ENCODE measurements at places on chromosomes 4 and X.

DNA sequence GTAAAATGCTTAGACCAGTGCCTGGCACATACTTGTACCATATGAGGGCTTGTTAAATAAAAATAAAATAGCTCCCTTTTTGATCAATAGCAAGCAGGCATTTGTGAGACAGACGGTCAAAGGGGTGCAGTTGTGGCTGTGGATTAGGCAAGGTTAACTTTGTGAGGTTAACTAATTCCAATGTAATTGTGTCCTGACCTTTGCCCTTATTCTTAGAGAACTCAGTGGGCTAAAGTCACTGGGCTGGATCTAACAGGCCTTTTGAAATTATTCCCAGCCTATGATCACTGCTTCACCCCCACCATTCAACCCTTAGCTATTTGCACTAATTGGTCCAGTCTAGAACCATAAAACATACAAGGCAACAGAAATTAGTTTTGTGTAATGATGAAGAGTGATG, 166.4 kb downstream of the MID1 start:
- no peak for DNase-seq
- no peaks in the 10 kb centered on the region for H3K4me1 ChIP-seq
- H3K27me3 ChIP-seq: no peaks in the 10 kb centered on the region
- H3K27ac ChIP-seq: no peak overlapping the region
- H3K4me3 ChIP-seq: no peak overlapping the region

DNA sequence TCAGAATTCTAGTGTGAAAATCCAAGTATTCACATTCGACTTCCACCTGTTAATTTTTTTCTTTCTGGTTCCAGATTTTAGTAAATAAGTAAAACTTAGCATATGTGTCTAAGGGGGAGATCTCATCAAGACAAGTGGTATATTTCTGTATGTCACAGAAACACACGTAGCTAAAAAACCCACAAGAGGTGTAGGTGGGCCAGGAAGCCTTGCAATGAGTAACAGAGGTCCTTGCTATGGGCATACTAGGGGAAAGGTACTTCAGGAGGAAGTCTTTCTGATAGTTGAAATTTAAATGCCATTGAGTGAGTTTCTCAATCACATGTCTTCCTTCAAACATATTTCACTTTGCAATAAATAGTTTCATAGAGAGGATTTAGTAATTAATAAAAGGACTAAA, 315.8 kb downstream of the MID1IP1 start:
- DNase-seq: no peak
- no peak overlapping the region for H3K27ac ChIP-seq
- peaks cover 7% of the 10 kb centered on the region for H3K27me3 ChIP-seq
- H3K4me1 ChIP-seq: no peaks in the 10 kb centered on the region

DNA sequence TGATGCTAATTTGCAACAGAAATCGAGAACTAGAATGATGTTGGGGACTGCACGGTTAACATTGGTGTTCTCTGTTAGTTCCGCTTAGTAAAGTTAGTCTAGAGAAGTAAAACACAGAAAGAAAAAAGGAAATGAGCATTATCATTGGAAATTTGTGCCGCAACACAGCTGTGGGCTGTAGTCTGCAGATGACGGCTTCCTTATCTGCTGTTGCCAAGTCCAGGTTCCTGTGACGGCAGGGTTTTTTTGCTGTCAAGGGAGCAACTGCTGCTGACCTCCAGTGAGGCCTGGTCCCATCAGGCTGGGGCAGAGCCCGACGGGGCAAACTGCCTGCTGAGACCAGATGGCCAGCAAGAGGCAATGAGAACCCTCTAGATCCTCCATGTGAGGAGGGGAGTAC, 38.9 kb upstream of the PHEX start:
- peaks cover 21% of the 10 kb centered on the region for H3K4me1 ChIP-seq
- H3K4me3 ChIP-seq: no peak overlapping the region
- H3K27ac ChIP-seq: peak overlapping the region; percentile 95
- no peaks in the 10 kb centered on the region for H3K27me3 ChIP-seq

- H3K4me3 ChIP-seq: no peak overlapping the region
- H3K27me3 ChIP-seq: no peaks in the 10 kb centered on the region
- H3K4me1 ChIP-seq: no peaks in the 10 kb centered on the region
- no peak overlapping the region for H3K27ac ChIP-seq
- no peak for DNase-seq
Observed at GRCh38 chr4:33058998-33059397, 2338.8 kb downstream of the PCDH7 start.

DNA sequence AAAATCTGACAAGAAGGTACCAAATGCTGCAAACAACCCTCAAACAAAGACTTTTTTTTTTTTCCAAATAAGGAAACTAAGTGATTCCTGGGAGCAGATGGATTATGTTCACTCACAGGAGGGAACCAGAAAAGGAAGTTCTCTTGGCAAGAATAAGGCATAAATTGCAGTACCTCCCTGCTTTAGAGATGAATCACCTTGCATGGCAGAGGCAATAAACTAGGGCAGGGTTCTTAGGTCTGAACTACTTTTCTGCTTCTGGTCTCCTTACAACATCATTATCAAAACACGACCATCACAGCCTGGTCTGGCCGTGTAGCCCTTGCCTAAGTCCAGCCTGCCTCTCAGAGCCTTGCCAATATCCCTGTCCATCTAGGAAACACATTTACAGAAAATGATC, 6.3 kb downstream of the TMEM31 start:
- H3K27me3 ChIP-seq: no peaks in the 10 kb centered on the region
- no peak overlapping the region for H3K4me3 ChIP-seq
- H3K27ac ChIP-seq: no peak overlapping the region

DNA sequence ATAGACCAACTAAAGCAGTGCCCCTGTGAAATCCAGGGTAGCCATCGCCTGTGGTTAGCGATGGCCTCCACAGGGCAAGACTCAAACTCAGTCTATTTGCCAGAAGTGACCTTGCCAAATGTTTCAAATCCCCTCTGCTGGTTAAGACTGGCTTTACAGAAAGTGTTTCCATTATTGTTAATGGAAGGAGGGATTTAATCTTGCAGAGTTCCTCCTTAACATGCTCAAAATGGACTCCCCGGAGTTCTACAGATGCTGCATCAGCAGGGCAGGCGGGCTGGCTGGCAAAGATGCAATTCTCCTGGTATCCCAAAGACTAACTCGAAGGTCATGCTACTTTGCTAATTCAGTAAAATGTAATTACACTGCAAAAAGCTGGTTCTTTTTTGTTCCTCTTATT, 313.0 kb upstream of the SLC7A11 start:
- H3K27ac ChIP-seq: no peak overlapping the region
- DNase-seq: no peak
- H3K4me3 ChIP-seq: no peak overlapping the region
- no peaks in the 10 kb centered on the region for H3K27me3 ChIP-seq
- no peaks in the 10 kb centered on the region for H3K36me3 ChIP-seq
- H3K4me1 ChIP-seq: no peaks in the 10 kb centered on the region

DNA sequence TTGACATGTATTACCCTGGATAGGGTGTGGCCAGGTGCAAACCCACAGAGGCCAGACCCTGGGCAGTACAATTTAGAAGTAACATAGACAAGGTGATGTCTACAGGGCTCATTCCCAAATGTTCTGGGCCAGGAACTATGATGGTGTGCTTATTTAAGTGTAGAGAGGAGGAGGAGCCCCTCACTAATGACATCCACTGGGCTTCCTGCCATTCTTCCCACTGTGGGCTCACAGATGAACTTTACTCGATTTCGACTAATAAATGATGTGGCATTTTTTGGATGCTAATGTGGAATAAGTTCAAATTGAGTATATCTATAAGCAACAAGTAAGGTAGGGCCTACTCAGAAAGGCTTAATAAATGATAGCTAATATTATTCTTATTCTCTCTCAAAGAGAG, 280.9 kb upstream of the BOD1L1 start:
- no peak for DNase-seq
- H3K4me3 ChIP-seq: no peak overlapping the region
- no peaks in the 10 kb centered on the region for H3K27me3 ChIP-seq

GRCh38 chr4:6381571-6382123, 90.8 kb downstream of the PPP2R2C start:
- peaks cover 17% of the 10 kb centered on the region for H3K27me3 ChIP-seq
- no peaks in the 10 kb centered on the region for H3K36me3 ChIP-seq
- DNase-seq: no peak

GRCh38 chrX:793216-793770, 162.7 kb downstream of the SHOX start:
- H3K36me3 ChIP-seq: no peaks in the 10 kb centered on the region

DNA sequence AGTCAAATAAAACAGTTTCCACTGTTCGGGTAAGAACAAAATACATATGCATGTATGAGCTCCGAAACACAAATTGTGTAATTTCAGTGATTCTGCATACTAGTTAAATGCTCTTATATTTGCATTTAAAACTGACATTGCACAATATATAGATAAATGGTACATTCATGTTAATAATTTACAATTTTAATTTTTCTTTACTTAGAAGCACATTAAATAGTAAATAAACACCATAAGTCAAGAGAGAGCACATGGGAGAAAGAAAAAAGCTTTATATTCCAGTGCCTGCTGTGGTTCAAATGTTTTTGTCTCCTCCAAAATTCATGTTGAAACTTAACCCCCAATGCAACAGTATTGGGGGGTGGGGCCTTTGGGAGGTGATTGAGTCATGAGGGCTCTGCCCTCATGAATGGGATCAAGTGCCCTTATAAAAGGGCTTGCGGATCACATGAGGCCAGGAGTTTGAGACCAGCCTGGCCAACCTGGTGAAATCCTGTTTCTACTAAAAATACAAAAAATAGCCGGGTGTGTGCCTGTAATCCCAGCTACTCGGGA, 322.9 kb downstream of the BCOR start:
- no peak for DNase-seq
- H3K4me1 ChIP-seq: peaks cover 3% of the 10 kb centered on the region
- H3K27ac ChIP-seq: no peak overlapping the region
- H3K4me3 ChIP-seq: no peak overlapping the region
- H3K36me3 ChIP-seq: no peaks in the 10 kb centered on the region

DNA sequence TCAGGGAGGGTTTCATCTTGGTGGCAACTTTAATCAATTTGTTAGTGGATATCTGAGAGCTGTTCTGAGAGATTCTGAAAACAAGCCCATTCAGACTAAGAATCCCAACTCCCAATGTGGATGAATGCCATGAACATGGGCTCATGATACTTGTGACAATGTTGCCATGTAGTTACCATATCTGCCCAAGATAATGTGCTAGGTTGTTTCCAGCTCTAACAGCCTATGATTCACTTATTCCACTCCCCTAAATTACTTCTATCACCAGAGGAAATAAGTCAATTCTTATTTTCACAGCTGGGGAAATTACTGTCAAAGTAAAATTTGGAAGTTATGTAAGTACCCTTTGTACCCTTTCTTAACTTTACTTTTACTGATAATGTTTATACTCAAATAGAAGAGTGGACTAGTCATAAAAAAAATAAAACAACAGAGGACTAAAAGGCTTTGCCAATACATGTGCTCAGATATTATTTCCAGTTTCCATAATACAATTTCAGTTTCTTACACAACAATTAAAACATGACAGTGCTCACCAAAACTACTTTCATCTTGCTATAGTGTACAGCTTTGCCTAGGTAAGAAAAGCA, 1101.7 kb upstream of the INTU start:
- no peak overlapping the region for H3K27ac ChIP-seq
- H3K4me3 ChIP-seq: no peak overlapping the region
- H3K27me3 ChIP-seq: no peaks in the 10 kb centered on the region

GRCh38 chrX:43586830-43587229, 69.3 kb upstream of the MAOA start:
- no peak overlapping the region for H3K27ac ChIP-seq
- peaks cover 2% of the 10 kb centered on the region for H3K27me3 ChIP-seq
- peaks cover 3% of the 10 kb centered on the region for H3K36me3 ChIP-seq
- no peaks in the 10 kb centered on the region for H3K4me1 ChIP-seq

- no peaks in the 10 kb centered on the region for H3K36me3 ChIP-seq
- DNase-seq: peak; percentile 13
- peaks cover 21% of the 10 kb centered on the region for H3K27me3 ChIP-seq
- peak within 1 kb of the TSS; percentile 84 for H3K4me3 ChIP-seq
- H3K27ac ChIP-seq: no peak within 1 kb of the TSS
Observed at GRCh38 chr4:174522183-174523024, at the start of gene HPGD. HPGD (minus strand) TSS chr4:174522488; CDS start chr4:174522451, 37 bp downstream.

DNA sequence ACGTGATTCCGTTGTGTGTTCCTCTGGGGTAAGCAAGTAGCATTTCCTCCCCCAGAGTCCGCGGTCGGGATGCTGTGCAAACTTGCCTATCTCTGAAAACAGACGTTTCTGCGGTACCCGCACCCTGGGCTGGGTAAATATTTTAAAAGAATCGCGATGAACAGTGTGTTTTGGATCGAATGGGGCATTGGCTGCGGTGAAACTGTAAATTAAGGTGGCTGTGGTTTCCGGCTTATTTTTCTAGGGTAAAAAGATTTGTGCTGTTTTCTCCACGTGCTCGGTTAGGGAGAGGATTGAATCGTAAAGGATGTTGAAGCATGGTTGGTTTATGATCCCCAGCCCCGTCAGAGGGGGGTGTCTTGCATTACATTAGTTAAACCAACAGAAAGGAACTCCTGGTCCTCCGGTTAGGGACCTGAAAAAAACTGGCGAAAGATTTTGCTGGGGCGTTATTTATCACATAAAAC, 1.2 kb downstream of the HHIP start:
- no peaks in the 10 kb centered on the region for H3K36me3 ChIP-seq
- peaks cover 22% of the 10 kb centered on the region for H3K27me3 ChIP-seq
- H3K27ac ChIP-seq: no peak overlapping the region

- H3K27ac ChIP-seq: no peak overlapping the region
- DNase-seq: no peak
- no peaks in the 10 kb centered on the region for H3K36me3 ChIP-seq
- no peaks in the 10 kb centered on the region for H3K4me1 ChIP-seq
- H3K27me3 ChIP-seq: peaks cover 1% of the 10 kb centered on the region
Observed at GRCh38 chr4:169045862-169046584, 36.0 kb upstream of the CBR4 start.

DNA sequence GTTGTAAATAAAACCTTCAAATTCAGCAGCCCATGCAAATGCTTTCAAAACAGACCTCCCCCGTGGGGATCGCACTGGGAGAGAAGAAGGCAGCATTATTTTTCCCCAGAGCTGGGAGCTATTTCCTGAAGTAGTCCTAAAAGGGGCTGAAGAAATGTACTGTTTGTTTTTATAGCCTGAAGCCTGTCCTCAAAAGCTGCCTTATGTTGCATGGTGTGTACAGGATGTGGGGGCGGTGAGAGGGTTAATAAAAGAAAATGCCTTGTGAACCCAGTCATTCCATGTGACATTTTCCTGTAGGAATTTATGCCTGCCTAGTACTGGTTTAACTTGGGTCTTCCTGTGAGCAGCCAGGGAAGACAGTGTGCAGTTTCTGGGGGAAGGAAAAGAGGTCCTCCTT, 144.1 kb downstream of the SOWAHB start:
- H3K4me1 ChIP-seq: peaks cover 3% of the 10 kb centered on the region
- H3K36me3 ChIP-seq: peaks cover 1% of the 10 kb centered on the region
- peaks cover 14% of the 10 kb centered on the region for H3K27me3 ChIP-seq
- DNase-seq: no peak

GRCh38 chrX:66015152-66015831, 24.6 kb downstream of the VSIG4 start:
- H3K4me1 ChIP-seq: peaks cover 48% of the 10 kb centered on the region
- H3K4me3 ChIP-seq: peak overlapping the region; percentile 91
- peak; percentile 27 for DNase-seq
- H3K27ac ChIP-seq: peak overlapping the region; percentile 28
- H3K27me3 ChIP-seq: no peaks in the 10 kb centered on the region
- peaks cover 12% of the 10 kb centered on the region for H3K36me3 ChIP-seq

Measured in memory B cell (primary cell).